Ascending aorta (tissue), 2 donors: ENCODE measurements at places on chromosomes 12 and 14.

GRCh38 chr14:101683365-101683764 lies 78.1 kb upstream of the PPP2R5C start:
- no peaks in the 10 kb centered on the region for H3K4me1 ChIP-seq
- H3K27me3 ChIP-seq: no peaks in the 10 kb centered on the region
- no peak overlapping the region for H3K27ac ChIP-seq
- H3K36me3 ChIP-seq: no peaks in the 10 kb centered on the region

- DNase-seq: no peak
- H3K36me3 ChIP-seq: no peaks in the 10 kb centered on the region
- no peak overlapping the region for H3K4me3 ChIP-seq
- no peak overlapping the region for H3K27ac ChIP-seq
- H3K4me1 ChIP-seq: no peaks in the 10 kb centered on the region
These were observed 7.9 kb upstream of the PLBD1 start for GRCh38 chr12:14575585-14575984.

DNA sequence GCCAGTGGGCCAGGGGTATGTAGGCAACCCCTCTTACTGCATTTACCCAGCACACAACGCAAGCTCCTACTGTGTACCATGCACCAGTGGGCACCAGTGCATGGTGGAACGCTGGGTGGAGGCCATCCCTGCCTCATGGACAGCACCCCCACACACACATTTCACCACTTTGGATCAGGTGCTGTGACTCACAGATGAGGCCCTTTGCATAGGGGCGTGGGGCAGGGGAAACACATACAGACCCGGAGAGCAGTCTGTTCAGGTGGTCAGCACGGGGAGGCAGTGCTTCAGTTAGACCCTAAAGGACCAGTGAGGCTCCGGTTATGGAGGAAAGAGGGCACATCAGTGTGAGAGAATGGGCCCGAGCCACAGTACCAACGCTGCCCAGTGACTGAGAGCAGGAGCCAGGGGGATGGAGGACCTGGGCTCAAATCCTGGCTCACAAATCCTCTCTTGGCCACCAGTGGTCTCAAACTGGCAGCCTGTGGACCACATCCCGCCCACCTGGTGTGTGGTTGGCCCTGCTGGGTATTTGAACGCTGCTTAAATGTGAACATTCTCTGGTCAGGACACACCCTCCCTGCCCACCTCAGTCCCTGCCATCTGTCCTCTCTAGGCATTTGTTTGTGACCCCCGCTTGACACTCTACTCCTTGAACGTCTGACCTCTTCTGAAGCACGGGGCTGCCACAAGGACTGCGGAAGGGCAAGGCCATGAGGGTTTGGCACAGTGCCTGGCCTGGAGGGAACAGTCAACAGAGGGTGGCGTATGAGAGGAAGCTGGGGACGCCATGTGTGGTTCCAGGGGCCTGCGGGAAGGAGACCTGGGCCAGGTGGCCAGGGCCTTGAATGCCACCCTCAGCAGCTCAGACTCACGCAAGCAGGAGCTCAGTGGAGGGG lies 46.7 kb downstream of the FAM222A start:
- H3K4me3 ChIP-seq: no peak overlapping the region
- no peak overlapping the region for H3K27ac ChIP-seq
- H3K36me3 ChIP-seq: no peaks in the 10 kb centered on the region
- peak; percentile 53 for DNase-seq

- no peaks in the 10 kb centered on the region for H3K36me3 ChIP-seq
- H3K4me1 ChIP-seq: no peaks in the 10 kb centered on the region
- no peak for DNase-seq
- H3K4me3 ChIP-seq: no peak overlapping the region
- no peaks in the 10 kb centered on the region for H3K27me3 ChIP-seq
These were observed 32.9 kb upstream of the ATP23 start for GRCh38 chr12:57908511-57908910.

GRCh38 chr12:49369411-49370145 lies 2.3 kb downstream of the SPATS2 start:
- no peak for DNase-seq
- peak overlapping the region; percentile 45 for H3K27ac ChIP-seq
- peak overlapping the region; percentile 16 for H3K4me3 ChIP-seq

GRCh38 chr12:84877340-84877739 lies 35.3 kb downstream of the SLC6A15 start:
- H3K4me1 ChIP-seq: no peaks in the 10 kb centered on the region
- no peak overlapping the region for H3K4me3 ChIP-seq
- no peaks in the 10 kb centered on the region for H3K27me3 ChIP-seq
- H3K36me3 ChIP-seq: no peaks in the 10 kb centered on the region
- H3K27ac ChIP-seq: no peak overlapping the region
- DNase-seq: no peak

- H3K27ac ChIP-seq: no peak overlapping the region
- H3K4me1 ChIP-seq: no peaks in the 10 kb centered on the region
- no peaks in the 10 kb centered on the region for H3K36me3 ChIP-seq
These were observed 134.4 kb upstream of the FGD4 start for GRCh38 chr12:32264961-32265360.

DNA sequence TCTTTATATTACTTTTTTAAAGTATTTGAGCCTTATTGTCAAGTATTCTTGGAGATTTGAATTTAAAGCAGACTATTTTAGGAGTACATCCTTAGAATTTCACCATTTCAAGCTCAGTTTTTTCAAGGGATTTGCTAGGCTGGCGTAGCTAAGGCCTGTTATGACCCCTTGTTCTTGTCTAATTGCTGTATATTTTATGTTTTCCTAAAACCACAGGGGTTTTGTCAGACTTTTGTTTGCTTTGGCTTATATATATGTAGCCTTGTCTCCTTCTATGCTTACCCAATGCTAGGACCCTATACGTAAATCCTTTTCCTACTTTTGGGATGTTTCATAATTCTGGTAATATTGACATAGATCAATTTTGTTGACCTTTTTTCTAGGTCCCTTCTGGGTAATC lies 147.0 kb upstream of the SYT10 start:
- DNase-seq: no peak
- H3K4me1 ChIP-seq: no peaks in the 10 kb centered on the region
- no peak overlapping the region for H3K4me3 ChIP-seq
- no peaks in the 10 kb centered on the region for H3K27me3 ChIP-seq
- H3K27ac ChIP-seq: no peak overlapping the region
- no peaks in the 10 kb centered on the region for H3K36me3 ChIP-seq

DNA sequence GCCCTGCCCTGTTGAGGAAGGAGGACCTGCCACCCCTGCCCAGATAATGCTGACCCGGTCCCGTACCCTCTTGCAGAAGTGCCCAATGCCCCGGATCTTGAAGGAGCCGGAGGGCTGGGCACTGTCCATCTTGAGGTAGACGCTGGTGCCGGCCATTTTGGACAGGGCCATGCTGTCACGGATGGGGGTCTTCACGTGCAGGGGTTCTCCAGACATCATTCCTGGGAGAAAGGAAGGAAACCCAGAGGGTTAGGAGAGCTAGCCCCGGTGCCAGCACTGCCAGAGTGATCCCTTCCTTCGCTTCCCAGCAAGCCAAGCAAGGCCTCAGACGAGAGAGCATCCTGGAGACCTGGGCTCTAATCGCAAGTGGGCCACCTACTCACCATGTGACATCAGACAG lies 4.2 kb downstream of the SDS start:
- H3K4me3 ChIP-seq: no peak overlapping the region
- H3K4me1 ChIP-seq: no peaks in the 10 kb centered on the region
- no peaks in the 10 kb centered on the region for H3K27me3 ChIP-seq
- no peak overlapping the region for H3K27ac ChIP-seq

GRCh38 chr14:92633724-92634123 lies 114.7 kb downstream of the LGMN start:
- no peak for DNase-seq
- no peak overlapping the region for H3K27ac ChIP-seq
- H3K27me3 ChIP-seq: no peaks in the 10 kb centered on the region
- no peaks in the 10 kb centered on the region for H3K36me3 ChIP-seq
- no peaks in the 10 kb centered on the region for H3K4me1 ChIP-seq

GRCh38 chr14:96086032-96086431 lies 46.9 kb downstream of the C14orf132 start:
- H3K27ac ChIP-seq: no peak overlapping the region
- no peak overlapping the region for H3K4me3 ChIP-seq
- H3K4me1 ChIP-seq: no peaks in the 10 kb centered on the region
- no peaks in the 10 kb centered on the region for H3K27me3 ChIP-seq

DNA sequence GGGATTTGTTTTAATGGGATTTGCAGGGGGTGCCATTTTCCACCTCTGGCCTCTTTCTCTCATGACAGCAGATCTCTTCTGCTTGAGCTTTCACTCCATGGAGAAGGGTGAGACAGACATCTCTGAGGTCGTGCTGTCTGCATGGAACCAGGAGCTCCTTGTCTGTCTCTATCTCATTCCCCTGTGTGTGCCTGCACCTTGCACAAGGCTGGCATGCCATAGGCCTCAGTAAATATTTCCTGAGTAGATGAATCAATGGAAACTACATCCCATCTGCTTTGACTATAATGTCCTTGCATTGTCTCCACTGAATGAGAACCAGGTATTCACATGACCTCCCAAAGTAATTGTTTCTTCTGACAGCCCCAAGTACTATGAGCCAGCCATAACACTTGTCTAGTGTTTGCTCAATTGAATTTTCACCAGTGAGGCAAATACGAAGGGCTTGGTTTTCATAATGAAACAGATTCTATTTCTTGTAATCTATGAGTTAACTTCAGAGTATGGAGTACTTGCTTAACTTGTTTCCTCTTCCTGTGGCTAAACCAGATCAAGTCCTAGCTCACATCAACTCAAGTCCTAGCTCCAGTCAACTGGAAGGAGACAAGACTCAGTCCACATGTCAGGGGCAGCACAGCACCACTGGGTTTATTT lies 32.3 kb downstream of the KCNK13 start:
- H3K4me3 ChIP-seq: no peak overlapping the region
- H3K27ac ChIP-seq: no peak overlapping the region
- no peak for DNase-seq
- H3K4me1 ChIP-seq: no peaks in the 10 kb centered on the region
- H3K27me3 ChIP-seq: no peaks in the 10 kb centered on the region

- H3K27ac ChIP-seq: no peak overlapping the region
- H3K27me3 ChIP-seq: no peaks in the 10 kb centered on the region
These were observed 88.5 kb downstream of the GPHN start for GRCh38 chr14:66596241-66596985.

GRCh38 chr12:50043854-50044253 lies 13.5 kb upstream of the ASIC1 start:
- H3K27me3 ChIP-seq: no peaks in the 10 kb centered on the region
- DNase-seq: no peak
- H3K27ac ChIP-seq: no peak overlapping the region
- no peak overlapping the region for H3K4me3 ChIP-seq
- H3K36me3 ChIP-seq: no peaks in the 10 kb centered on the region

DNA sequence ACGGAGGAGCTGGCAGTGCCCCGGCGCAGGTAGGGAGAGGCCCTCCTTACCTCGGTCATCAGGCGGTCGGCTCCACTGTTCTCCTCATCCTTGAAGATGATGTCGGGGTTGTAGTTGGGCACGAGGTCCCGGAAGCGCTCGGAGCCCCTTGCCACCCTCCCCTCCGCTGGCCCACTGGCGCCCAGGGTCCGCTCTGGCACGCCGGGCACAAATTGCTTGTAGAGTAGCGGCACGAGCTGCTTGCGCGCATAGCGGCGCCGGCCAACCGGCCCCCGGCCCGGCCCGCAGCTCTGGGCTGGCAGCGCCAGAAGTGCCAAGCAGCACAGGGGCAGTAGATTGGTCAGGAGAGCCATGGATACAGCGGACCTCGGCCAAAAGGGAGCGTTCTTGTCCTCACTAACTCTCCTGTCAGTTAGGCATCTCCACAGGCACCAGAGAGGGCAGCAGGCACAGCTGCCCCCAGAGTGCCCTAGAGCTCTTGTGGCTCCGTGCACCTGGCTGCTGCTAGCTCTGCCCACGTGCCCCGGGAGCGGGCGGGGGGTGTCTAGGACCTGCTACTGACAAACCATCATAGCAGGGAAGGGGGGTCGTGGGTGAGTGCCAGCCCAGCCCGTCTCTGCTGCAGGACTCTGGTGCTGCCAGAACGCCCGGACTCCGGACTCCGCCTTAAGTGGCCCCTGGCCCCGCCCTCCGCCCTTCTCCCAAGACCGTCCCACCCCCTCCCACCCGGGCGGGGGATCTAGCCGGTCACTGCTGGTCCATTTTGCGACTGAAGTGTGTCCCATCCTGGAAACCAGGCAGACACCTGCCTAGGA lies at the start of gene DHH:
TSS of gene DHH (minus strand) at position 642 of the 815 bp plus-strand sequence. CDS start at position 353, 289 bp downstream.
- H3K27ac ChIP-seq: no peak within 1 kb of the TSS
- H3K36me3 ChIP-seq: peaks cover 30% of the 10 kb centered on the region
- peaks cover 10% of the 10 kb centered on the region for H3K27me3 ChIP-seq
- DNase-seq: no peak

- H3K36me3 ChIP-seq: no peaks in the 10 kb centered on the region
- H3K4me1 ChIP-seq: no peaks in the 10 kb centered on the region
- no peaks in the 10 kb centered on the region for H3K27me3 ChIP-seq
- no peak overlapping the region for H3K4me3 ChIP-seq
- no peak for DNase-seq
- no peak overlapping the region for H3K27ac ChIP-seq
These were observed 16.5 kb downstream of the SIX1 start for GRCh38 chr14:60632777-60633176.

DNA sequence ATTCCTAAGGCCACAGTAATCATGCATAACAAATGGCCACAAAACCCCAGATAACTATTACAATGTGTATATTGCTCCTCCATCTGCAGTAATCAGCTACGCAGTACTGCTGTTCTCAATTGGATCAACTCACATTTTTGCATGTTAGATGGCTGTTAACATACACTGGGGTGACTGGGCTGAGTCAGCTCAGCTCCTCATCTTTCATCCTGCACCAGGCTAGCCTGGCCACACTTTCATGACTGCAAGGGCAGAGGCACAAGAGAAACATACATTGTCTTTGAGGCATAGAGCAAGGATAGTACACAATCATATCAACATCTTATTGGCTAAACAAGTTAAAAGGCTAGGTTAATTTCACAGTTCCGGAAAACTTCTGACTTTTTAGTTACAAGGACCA lies 306.6 kb downstream of the SLC6A15 start:
- no peak for DNase-seq
- H3K4me3 ChIP-seq: no peak overlapping the region
- no peaks in the 10 kb centered on the region for H3K36me3 ChIP-seq
- no peaks in the 10 kb centered on the region for H3K4me1 ChIP-seq
- H3K27me3 ChIP-seq: no peaks in the 10 kb centered on the region
- no peak overlapping the region for H3K27ac ChIP-seq

GRCh38 chr12:1796515-1797010 lies 23.8 kb upstream of the LRTM2 start:
- no peaks in the 10 kb centered on the region for H3K36me3 ChIP-seq
- no peaks in the 10 kb centered on the region for H3K27me3 ChIP-seq
- H3K4me3 ChIP-seq: peak overlapping the region; percentile 73
- DNase-seq: no peak

- H3K4me3 ChIP-seq: no peak overlapping the region
- no peak for DNase-seq
- H3K4me1 ChIP-seq: no peaks in the 10 kb centered on the region
- H3K36me3 ChIP-seq: no peaks in the 10 kb centered on the region
These were observed 221.8 kb upstream of the SSTR1 start for GRCh38 chr14:37985826-37986470.

GRCh38 chr12:129552996-129553750 lies 350.7 kb downstream of the TMEM132D start:
- H3K27me3 ChIP-seq: no peaks in the 10 kb centered on the region
- DNase-seq: no peak
- H3K4me1 ChIP-seq: no peaks in the 10 kb centered on the region
- no peak overlapping the region for H3K4me3 ChIP-seq
- H3K36me3 ChIP-seq: no peaks in the 10 kb centered on the region
- H3K27ac ChIP-seq: no peak overlapping the region

GRCh38 chr12:97097734-97098133 lies 190.7 kb downstream of the NEDD1 start:
- no peaks in the 10 kb centered on the region for H3K4me1 ChIP-seq
- H3K27ac ChIP-seq: no peak overlapping the region
- no peak for DNase-seq
- no peak overlapping the region for H3K4me3 ChIP-seq
- no peaks in the 10 kb centered on the region for H3K27me3 ChIP-seq
